AG08396 (cell line): ENCODE measurements at places on chromosomes 2 and 18.
A peak's percentile ranks its signal among the peaks of the same experiment; 100 is the strongest.

GRCh38 chr2:75406131-75406581 lies 154.6 kb downstream of the EVA1A start:
- DNase-seq: no peak

GRCh38 chr2:227491386-227491785 lies 19.4 kb downstream of the AGFG1 start:
- DNase-seq: no peak

DNA sequence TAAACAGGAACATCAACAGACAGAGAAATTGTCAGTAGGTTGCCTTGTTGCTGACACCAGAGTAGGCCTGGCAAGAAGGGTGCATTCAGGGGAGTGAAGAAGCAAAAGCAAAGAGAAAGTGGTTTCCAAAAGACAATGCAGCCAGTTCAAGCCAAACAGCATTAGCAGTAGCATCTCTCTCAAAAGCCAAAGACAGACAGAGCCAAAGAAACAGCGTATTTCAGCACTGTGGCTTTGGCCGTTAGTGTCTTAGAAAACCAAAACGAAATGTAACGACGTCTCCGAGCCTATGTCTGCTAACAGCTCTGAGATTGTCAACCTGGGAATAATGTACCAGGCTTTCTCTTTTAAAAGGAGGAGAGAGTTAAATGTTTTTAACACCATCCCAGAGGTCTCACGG lies 178.6 kb downstream of the NRP2 start:
- no peak for DNase-seq

- no peak for DNase-seq
These were observed 77.3 kb downstream of the FIGN start for GRCh38 chr2:163658556-163658955.

DNA sequence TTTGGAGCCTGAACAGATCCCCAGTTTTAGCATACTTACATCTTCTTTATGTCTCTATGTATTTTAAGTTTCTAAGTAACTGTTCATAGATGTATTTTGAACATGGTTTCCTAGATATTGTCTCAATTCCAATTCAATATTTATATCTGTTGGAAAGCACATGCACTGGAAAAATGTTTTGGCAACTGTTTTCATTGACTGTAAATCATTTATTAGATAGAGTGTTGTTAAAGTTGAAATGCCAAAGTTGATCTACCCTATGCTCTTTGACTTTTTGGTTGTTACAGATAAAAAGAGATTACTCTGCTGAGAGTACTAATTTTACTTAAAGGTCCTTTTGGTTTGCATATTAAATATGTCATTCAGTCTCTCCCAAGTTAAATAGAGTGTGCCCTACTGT lies 345.0 kb upstream of the NRP2 start:
- no peak for DNase-seq

DNA sequence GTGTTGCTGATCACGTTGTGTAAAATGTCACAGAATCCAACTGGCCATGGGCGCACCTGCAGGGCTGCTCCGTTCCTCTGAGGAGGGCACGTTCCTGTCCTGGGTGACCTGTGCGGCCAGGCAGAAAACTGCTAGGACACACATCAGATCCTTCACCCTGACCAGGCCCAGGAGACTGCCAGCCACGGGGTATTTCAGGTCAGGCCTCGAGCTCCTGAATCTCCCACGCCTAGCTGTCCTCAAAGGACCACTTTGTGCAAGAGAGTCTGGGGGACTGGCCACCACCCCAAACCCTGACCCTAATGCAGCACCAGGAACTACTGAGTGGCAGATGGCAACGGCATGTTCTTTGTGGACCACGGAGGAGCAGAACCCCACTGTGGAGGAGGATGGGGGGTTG lies 11.1 kb downstream of the PRLH start:
- DNase-seq: no peak

DNA sequence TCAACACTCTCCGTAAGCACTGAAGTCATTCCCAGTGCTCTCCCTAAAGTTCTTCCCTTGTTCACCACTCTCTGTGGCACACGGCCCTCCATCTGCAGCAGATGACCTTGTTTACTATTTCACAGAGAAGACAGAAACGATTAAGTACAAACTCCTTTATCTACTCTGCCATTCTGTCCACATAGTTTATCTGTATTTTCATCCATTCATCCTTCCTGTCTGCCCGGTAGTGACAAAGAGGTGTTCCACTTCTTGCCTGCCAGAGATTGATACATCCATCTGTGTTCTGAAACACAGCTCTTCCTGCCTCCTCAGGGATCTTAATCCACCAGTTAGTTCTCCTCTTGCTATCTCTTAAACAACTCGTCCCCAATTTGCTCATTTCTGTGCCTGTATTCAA lies 77.9 kb upstream of the CD226 start:
- no peak for DNase-seq

GRCh38 chr2:136966485-136966884 lies 201.1 kb downstream of the THSD7B start:
- no peak for DNase-seq

DNA sequence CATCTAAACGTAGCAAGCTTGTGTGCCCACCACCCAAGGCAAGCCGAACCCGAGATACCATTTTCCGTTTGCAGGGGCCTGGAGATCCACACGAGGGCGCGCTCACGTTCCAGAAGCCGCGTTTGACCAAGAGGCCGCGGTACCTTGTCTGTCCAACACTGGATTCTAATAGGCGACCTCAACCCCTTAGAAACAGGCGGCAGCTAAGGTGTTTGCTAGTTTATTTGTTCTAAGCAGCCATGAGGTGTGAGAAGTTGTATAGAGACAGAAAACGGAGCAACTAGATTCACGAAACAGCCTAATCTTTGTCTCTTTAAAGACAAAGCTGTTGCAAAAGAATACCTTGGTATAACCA lies 4.2 kb downstream of the HOXD11 start:
- DNase-seq: peak; percentile 69

- DNase-seq: no peak
These were observed 1053.7 kb upstream of the ZEB2 start for GRCh38 chr2:145573608-145574007.

- DNase-seq: no peak
These were observed 15.9 kb downstream of the PUM2 start for GRCh38 chr2:20334605-20335203.

DNA sequence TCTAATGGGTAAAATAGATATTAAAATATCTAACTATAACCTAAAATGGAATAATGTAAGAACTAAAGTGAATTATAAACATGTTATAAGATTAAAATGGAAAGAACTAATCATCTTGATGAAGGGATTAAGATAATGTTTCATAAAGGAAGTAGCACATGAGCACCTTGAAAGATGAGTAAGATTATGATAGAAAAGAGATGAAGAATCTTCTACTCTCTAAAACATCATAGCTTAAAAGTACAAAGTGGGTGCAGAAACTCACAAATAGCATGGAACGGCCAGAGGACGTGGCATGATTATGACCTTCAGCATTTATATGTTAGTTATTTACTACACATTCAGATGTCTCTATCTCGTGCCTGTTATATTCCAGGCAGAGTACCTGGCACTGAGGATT lies 76.2 kb upstream of the COL5A2 start:
- no peak for DNase-seq

DNA sequence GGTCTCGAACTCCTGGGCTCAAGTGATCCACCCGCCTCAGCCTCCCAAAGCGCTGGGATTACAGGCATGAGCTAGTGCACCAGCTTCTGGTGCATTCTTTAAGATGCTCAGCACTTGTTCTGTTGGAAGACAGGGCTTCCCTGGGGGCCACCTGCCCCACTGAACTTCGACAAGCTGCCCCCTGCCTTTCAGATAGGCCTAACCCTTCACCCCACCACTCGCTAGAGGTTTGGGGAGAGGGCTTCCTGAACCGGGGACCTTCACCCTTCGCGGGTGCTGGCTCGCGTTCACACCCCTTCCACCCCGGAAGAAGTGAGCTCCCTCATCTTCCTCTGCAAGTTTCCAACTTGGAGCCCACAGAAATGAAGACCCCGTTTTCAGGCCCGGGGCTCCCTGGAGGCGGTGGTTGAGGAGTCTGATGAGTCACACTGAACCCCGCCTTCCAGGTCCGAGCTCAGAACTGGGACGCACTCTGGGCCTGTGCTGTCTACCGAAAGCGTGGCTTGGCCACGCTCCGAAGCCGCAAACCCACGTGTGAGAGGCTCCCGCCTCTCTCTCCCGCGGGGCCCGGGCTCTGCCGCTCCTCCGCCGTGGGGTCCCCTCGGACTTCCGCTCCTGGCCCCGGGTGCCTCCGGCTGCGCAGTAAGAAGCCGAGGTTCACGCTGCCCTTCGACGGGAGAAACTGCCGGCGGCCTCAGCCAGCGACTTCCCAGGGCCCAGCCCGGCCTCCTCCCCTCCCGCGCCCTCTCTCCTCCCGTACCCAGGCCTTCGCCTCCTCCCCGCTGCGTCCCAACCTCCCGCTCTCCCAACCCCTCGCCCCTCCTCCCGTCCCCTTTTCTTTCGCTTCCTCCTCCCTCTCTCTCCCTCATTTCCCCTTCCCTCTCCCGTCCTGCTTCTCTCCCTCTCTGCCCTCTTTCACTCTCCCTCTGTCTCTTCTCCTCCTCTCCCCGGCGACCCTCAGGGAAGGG lies 47.5 kb upstream of the SP3 start:
- peak; percentile 80 for DNase-seq

- peak; percentile 74 for DNase-seq
These were observed 142.4 kb downstream of the ZFP36L2 start for GRCh38 chr2:43083710-43084698.

DNA sequence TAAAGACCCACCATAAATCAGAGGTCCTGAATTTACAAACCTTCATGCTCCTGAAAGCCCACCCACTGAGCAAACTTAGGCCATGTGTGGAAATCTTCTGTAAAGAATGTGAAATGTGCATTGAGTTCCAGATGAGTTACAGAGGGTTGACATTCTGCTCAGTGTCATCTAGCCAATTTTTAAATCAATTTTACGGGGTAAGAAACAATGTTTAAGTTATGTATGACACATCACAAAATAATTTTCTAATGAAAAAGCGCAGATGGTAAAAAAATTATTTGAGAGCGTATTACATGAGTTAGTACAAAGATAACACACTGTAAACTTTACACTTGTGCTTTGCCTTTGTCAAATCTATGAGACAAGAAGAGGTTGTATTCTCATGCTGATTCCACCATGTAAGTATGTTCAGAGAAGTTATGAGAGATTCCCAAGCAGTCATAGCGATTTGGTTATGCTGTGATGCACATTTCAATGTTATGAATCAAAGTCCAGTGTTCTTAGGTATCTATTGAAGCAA lies 446.3 kb downstream of the ADCYAP1 start:
- no peak for DNase-seq

- no peak for DNase-seq
These were observed 678.6 kb upstream of the CDH2 start for GRCh38 chr18:28855524-28855923.

DNA sequence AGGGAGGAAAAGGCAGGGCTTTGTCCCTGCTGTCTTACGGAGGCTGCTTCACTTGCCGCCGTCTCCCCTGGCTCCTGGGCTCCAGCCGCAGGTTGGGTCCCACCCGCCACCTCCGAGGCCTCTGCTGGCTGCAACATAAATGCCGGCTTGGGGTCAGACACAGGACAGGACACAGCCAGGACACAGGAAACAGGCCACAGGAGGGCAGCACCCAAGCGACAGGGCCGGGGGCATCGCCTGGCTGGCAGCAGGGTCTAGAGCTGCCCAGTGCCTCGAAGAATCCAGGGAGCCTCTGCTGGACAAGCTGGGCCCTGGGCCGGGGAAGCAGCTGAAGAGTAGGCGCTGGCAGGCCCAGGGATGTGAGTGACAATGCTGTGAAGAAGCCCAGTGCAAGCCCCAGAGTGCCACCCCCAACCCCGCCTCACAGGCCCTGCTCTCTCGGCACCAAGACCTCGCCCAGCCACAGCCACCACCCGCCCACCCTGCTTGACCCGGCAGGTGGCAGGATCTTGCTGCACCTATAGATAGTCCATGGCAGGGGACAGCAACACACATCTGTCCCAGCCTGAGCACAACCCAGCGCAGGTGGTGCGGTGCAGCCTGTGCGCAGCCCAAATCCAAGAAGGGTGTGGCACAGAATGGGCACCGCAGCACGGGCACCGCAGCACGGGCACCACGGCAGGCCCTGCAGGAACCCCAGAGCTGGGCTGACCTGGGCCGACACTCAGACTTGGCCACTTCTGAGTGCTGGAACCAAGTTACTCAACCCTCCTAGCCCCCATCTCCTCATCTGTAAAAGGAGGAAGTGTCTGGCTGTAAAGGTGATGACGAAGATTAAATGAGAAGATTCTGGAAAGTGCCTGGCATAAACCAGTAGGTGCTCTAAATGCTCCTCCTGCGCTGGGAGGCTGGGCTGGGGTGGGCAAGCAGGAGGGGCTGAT lies 55.6 kb downstream of the BIN1 start:
- no peak for DNase-seq

DNA sequence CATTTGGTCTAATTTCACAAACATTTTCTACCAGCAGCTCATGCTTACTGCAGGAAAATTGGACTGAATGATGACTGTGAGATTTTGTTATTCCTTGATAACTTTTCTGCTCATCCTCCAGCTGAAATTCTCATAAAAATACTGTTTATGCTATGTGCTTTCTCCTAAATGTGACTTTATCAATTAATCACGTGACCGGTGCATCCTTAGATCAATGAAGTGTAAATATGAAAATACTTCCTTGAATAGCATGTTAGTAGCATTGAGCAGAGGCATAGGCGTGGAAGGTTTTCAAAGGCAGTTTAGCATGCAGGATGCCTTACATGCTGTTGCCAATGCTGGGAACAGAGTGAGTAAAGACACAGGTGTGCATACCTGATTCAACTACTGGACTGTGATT lies 1002.5 kb downstream of the CBLN2 start:
- DNase-seq: no peak

GRCh38 chr2:171811245-171811628 lies 82.8 kb downstream of the SLC25A12 start:
- DNase-seq: peak; percentile 20

DNA sequence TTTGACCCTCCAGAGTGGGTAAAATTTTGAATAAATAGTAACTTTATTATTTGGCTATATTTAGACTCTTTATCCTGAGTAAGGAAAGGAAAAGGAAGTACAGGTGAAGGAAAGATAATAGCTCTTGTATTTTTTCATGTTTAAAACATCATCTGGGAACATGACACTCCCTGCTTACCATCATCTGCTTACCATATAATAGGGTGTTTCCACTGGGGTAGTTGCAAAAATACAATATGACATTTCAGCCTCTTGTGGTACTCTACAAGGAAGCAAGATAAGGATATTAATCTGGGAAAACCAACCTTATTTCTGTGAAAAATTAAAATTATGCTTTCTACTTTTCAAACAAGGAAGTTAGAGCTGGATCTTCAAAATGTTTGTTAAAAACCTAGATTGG lies 9.9 kb downstream of the RELCH start:
- DNase-seq: no peak
